ENCODE measurements at places on chromosomes 5 and 9. TPM values are rescaled to one million over a fixed set of nuclear protein-coding genes. Genes with fewer than 3 reads are reported as not detected.

SLC6A18 gene
- total RNA-seq, result not detected

CCNJL gene
- total RNA-seq, result 23.1 TPM

TEX48 gene
- total RNA-seq, result not detected

LPAR1 gene
- total RNA-seq, result 16.2 TPM

SLC1A3 gene
- 14.5 TPM for total RNA-seq

PCDHB15 gene
- 8.3 TPM for total RNA-seq

PCDHB14 gene
- 7.9 TPM for total RNA-seq

FBLL1 gene
- total RNA-seq, result 4.5 TPM

DIRAS2 gene
- not detected for total RNA-seq

GLRA1 gene
- not detected for total RNA-seq

- DNase-seq, result no peak
These were observed 78.3 kb downstream of the SMIM23 start for GRCh38 chr5:171863935-171864334.

GRCh38 chr5:157689942-157690689 is 18.8 kb downstream of the C5orf52 start:
- no peak for DNase-seq

GRCh38 chr9:127735530-127736185 is 564 bp upstream of the TOR2A start:
- no peak for DNase-seq

- no peak for DNase-seq
These were observed 20.8 kb upstream of the SLC6A3 start for GRCh38 chr5:1465966-1466471.

GRCh38 chr5:38022631-38023030 is 182.8 kb upstream of the GDNF start:
- DNase-seq, result no peak

- DNase-seq, result no peak
These were observed 189.0 kb downstream of the SEC61B start for GRCh38 chr9:99411068-99411467.

DNA sequence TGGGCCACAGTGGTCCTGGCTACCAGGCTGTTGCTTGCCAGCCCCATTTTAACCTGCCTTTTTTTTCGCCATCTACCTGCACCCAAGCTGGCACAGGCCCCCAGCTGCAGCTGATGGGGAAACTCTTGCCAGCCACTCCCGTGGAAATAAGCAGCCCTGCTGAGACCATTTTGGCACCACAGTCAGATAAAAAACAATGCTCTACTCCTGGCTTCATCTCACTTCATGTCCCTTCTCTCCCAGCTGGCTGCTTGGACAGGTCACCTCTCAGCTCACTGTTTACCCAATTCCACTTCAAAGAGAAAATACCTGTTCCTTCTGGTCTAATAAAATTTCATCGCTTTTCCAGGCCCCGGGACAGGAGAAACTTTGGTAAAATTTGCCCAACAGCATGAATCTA is 322.6 kb upstream of the SLC30A5 start:
- no peak for DNase-seq

DNA sequence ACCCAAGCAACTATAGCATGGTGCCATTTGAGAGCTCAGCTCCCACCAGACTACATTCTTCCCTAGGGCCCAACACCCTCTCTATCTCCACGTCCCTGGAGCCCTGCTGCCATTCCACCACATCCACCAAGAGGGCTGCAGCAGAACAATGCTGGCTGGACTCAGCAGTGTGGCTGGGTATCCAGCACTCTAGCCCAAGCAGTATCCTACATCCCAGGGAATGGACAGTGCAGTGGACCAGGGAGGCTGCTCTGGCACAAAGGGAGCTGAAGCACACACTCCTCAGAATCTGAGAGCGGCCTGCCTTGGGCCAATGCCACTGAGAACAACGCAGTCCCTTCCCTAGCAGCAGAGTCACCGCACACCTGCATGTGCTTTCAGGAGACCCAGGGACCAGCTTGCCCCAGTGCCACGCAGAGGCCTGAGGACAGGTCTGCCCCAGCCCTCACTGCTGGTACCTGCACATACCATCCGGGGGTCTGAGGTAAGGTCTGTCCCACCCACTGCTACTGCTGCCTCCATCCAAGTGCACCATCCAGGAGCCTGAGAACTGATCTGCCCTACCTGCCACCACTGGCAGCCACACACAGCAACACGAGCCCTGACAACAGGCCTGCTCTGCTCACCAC is 95.9 kb downstream of the ZDHHC21 start:
- DNase-seq, result no peak

- no peak for DNase-seq
These were observed 481.1 kb upstream of the RORB start for GRCh38 chr9:74016004-74016403.

GRCh38 chr9:92745331-92745730 is 19.3 kb downstream of the BICD2 start:
- no peak for DNase-seq

GRCh38 chr5:57448751-57449150 is 33.9 kb downstream of the ACTBL2 start:
- no peak for DNase-seq

DNA sequence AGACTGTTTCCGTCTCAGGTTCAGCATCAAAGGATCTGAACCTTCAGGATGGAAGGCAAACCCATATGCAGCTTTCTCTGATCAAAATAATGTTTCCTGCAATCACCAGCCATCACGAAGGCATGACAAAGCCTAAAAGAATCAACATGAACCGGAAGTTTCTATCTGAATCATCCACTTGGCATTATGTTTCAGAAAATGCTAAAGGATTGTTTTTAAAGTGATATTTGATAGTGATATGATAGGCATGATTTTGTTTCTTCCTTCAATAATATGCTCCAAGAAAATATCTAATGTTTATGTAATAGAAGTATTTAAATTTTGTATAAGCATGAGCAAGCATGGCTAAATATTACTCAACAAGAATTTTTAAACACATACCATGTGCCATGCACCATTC is 219.6 kb downstream of the PLK2 start:
- DNase-seq, result no peak

- DNase-seq, result no peak
These were observed 130.7 kb upstream of the TBCA start for GRCh38 chr5:77906806-77907205.

DNA sequence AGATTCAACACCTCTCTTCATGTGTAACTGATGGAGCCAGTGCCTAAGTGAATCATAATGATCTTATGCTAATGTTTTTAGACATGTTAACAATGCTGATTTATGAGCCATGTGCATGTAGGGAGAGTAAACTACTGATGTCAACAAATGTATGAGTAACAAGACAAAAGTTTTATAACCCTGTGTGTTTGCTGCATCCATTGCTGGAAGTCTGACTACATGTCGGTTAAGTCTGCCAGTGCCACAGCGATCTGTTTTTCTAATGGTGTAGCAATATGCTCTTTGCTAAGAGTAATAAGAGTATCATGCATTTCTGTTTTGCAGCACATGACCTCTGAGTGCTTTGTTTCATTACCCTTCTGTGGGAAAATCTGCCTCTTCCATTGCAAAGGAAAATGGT is 26.4 kb upstream of the TMOD1 start:
- no peak for DNase-seq

- DNase-seq, result no peak
These were observed 607.9 kb downstream of the SLCO4C1 start for GRCh38 chr5:101688156-101688555.

GRCh38 chr9:87180841-87181240 is 233.5 kb upstream of the GAS1 start:
- DNase-seq, result no peak

DNA sequence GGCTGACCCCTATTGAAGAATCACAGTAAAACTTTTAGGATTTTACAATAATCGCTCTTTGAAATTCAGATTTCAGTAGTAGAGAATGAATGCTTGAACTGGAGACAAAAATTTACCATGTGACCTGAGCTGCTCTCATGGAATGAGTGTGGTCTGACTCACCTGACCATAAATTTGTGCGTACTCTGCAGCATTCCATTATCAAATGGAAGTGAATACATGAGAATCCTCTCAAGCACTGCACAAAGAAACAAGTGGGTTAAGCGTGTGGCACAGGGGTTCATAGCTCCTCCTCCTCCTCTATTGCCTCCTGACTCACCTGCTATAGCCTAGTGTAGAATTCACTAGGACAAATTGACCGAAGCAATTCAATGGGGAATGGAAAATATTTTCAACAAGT is 269.8 kb upstream of the CDH9 start:
- DNase-seq, result no peak

DNA sequence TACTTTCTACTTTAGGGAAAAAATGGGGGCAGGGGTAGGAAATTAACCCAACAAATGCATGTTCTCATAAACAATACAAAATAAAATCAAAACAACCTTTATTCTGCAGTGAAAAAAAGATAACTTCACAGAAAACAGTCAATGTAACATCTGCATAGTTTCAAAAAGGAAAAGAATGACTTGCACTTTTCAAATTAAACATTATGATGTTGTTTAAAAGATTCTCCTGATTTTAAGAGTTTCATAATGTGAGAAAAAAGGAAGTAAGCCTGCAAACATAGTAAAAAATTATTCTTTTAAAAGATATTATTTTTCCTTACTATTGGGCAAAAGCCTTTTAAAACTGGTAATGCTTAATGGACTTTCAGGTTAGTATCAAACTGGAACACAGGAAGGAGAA is 7.6 kb downstream of the C9orf72 start:
- DNase-seq, result no peak

GRCh38 chr5:173644673-173645436 is 28.4 kb upstream of the BOD1 start:
- DNase-seq, result no peak

DNA sequence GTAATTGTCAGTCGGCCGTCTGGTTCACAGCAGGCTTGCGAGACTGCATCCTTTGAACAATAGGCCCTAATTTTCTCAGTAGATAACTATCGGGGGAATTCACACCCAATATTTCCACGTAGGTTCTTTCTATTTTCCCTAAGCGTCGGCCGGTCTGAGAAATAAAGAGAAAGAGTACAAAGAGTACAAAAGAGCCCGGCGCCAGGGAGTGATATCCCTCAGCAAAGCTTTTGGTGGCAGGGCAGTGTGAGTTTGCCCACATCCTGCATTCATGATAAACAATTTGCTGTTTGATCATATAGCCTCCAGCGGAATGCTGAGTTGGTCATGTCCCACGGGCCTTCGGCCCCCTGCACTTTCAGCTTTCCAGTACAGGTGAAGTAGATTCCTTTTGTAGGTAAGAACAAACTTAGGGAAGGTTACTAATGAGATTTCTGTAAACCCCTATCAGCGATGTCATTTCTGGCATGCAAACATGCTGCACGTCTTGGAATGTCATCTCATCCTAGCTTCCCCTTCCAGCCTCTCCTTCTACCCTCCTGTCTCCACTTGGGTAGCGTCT is 4.7 kb upstream of the PTGR1 start:
- no peak for DNase-seq

DNA sequence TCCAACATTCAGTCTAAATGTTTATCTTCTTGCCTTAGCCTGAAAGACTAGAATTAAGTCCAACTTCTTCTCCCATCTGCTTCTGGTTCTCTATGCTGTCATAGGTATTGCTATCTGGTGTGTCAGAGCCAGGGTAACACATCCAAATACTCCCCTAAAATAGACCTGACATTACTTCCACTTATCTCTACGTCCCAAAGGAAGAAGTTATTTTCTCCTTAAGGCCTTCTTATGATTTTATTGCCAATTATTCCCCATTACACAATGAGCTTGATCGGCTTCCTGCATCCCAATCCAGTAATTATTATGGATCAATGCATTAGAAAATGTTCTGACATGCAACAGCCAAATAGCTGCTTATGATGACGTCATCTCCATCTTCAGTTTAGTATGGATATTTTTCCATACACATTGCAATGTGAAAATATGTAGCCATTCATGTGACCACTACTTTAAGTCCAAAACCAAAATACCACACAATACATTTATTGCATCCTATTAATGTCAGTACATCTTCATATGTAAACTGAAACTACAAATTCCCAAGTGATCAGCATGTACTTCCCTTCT is 555.5 kb downstream of the MAT2B start:
- DNase-seq, result no peak

DNA sequence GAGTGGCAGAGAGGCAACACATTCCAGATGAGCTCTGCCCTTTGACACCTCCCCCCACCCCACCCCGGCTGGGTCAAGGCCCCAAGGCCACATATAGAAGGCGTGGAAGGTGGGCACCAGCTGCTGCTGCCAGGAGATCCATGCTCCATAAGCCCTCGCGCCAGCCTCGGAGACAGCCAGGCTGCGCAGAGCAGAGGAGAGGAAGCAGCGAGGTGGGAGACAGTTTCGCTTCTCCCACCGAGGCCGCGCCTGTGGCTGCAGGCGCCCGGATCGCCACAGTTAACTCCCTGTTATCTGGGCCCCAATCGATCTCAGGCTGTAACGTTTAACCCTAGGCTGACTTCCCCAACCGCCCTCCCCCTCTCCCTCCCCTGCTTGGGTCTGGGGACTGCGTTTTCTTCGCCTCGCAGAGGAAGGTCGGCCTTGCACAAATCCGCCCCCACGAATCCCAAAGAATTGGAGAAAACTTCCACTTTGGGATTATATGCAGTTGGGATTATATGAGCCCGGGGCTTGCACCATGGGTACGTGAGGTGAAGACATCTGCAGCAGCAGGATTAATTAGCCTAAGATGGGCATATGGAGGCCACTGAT is 1.1 kb upstream of the CXXC5 start:
- no peak for DNase-seq

DNA sequence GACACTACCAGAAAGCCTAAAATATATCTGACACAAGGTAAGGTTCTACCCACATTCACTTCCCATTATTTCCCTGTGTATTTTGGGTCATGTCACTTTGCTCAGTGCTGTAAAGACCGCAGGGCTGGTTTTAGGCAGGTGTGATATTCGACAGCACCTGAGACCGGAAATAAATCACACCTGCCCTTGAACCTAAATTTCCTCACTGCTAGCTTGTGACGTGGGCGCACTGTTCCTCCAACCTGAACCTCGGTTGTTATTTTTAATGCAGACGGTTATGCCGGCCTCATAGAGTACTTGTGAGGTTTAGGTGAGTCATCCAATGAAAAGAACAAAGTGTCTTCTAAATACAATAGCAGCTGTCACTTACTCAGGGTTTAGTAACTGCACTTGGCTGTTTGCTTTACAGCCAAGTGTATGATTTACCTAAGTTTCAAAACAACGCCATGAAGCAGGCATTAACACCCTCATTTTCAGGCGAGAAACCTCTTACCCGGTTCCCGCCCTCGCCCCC is 20.7 kb upstream of the ZNF782 start:
- DNase-seq, result no peak

- DNase-seq, result no peak
These were observed 560 bp downstream of the DOCK2 start for GRCh38 chr5:169637549-169638121.

DNA sequence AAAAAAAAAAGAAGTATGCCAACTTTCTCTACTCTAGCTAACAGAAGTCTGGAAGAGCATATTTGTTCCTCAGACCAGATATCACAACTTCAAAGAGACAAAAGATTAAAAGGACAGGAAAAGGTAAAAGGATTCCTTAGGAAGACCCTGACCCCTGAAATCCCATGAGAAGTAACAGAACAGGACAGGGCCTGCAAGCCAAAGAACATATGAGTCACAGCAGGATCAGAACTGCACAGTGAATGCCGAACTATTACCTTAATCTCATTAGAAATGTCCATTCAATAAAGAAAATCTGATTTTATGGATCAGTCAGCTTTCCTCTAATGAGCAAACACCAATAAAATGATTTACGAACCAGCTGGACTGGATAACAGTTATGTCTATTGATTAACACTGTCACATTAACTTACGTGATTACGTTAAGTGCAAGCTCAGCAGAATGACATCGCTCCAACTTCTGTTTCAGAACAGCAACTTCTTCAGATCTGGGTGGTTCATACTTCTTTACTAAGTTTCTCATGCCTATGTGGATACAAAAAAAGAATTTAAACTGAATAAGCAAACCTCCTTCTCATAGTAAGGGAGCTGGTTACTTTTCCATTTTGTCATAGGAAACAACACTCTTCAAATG is 13.6 kb downstream of the CCNH start:
- no peak for DNase-seq
